ENCODE measurements at places on chromosomes 12 and 14.

- no peak for DNase-seq
Measured at GRCh38 chr14:88044444-88044758, 39.5 kb downstream of the GPR65 start.

- no peak for DNase-seq
Measured at GRCh38 chr12:42612231-42612613, 22.7 kb upstream of the PRICKLE1 start.

DNA sequence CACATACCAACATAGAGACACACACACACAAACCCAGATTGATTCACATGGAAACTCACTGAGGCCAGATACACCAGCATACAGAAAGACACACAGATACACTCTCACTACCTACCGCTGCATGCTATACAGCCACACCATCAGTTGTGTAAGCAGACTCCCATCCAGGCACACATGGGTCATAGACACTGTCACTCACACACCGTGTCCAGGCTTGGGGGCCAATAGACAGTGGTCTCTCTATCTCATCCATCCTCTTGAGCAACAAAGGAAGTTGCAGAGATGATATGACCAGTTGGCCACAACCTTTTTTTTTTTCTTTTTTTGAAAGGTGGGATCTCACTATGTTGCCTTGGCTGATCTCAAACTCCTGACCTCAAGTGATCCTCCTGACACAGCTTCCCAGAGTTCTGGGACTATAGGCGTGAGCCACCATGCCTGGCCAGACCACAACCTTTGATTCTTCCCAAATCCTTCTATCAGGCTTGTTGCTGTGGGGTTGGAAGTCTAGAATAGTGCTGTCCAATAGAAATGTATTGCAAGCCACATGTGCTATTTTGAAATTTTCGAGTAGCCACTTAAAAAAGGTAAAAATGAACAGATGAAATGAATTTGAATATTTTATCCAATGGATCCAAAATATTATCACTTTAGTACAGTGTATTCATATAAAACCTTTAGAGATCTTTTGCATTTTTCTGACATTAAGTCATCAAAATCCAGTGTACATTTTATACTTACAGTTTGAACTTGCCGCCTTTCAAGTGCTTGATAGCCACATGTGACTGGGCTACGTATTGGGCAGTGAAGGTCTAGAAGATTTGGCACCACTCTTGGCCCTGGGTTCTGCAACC, 7.4 kb downstream of the LRP1-AS start:
- DNase-seq: no peak

DNA sequence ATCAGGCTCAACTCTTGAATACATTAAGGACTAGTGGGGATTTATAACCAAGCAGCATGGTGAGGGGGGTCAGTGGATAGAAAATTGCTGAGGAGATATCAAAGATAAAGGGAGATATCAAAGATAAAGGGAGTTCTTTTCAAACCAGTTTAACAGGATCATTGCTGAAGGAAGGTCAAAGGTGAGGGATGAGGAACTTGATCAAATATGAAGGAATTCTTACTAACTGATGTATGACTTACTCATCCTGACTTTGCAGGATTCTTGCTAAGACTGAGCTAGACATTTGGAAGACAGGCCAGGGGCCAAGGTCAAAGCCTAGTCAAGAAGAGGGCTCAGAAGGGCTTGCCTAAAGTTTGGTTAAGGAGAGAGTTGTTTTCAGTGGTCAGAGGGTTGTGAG, 4.8 kb downstream of the ABHD4 start:
- no peak for DNase-seq

- DNase-seq: no peak
Measured at GRCh38 chr12:31984806-31985591, 25.8 kb downstream of the RESF1 start.

DNA sequence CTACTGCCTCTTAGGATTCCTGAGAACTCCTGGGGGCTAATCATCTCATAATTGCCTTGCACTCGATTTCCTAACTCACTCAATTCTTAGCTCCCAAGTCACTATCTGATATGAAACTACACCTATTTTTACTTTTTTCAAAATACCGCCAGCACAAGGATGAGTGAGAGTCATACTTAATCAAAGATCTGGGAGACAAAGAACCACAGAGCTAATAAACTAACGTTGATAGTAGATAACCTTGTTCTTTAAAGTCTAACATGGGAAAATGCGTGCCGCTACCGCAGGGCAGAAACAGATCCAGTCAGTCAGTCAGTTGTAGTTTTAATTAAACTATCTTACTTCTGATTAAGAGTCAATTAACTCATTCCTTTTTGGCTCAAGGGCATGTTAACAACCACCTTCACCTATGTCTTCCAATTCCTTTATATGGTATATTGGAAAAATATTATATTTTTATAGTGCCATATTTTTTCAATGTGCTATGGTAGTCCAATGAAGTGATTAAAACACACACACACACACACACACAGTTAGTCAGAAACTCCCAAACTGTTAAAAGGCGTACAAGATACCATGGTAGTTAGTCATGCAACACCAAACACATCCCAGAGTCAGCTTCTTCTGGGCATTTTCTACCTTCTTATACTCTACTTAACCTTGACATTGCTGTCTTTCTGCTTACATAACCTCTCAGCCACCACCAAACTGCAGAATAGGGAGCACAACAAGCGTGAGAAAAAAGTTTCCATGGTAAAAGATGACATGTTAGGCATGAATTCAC, 114.0 kb downstream of the KLHL28 start:
- no peak for DNase-seq

DNA sequence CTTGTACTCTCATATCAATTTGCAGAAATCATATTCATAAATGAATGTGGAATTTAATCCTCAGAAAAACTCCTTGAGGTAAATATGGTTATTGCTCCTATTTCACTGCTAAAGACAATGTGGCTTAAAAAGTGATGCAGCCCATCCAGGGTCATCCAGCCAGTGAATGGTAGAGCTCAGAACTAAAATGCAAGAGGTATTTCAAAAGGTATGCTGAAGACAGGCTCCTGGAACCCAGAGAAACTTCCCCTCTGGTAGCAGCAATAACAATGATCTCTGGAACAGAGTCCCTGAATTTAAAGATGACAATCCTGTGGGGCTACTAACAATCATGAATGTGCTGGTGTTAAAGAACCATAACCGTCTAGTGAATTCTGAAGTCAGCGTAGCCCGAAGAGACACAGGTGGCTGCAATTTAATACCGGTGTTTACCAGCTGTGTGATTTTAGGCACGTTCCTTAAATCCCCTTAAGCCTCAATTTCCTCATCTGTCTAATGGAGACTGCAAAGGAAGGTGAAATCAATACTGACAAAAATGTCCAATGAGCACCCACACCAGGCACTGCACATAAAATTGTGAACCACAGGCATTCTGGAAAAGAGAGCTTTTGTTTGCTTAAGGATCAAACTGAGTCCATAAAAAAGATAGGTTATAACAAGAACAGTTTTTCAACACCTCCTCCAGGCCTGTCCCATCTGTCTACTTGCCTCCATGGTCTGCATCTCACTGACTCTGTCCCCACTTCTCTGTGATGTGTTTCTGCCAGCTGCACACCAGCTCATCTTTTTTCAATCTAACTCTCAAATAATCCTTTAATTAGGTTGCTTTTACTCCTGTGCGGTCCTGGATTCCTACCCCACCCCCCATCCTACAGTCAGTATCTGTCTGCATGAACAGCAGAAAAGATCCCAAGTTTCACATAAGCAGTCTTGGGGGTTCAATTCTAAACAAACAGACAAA, 10.5 kb downstream of the TM7SF3 start:
- DNase-seq: no peak

DNA sequence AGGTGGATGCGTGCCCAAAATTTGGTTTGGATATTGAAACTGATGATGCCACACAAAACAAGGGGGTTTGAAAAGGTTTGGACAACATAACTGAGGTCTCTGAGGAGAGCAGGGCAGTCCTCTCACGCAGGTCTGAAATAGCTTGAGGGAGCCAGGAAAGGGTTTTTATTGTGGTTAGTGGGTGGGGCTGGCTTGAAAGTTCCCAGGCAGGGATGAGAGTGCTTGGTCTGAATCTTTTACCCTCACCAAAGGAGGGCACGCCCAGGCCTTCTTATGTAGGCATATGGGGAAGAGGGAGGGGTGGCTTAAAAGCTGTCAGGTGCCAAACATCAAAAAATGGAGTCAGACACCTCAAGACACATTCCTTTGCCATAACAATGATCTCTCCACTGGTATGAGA, 493.1 kb upstream of the CCDC196 start:
- DNase-seq: no peak

- DNase-seq: no peak
Measured at GRCh38 chr12:92488735-92489134, 214.1 kb upstream of the PLEKHG7 start.

DNA sequence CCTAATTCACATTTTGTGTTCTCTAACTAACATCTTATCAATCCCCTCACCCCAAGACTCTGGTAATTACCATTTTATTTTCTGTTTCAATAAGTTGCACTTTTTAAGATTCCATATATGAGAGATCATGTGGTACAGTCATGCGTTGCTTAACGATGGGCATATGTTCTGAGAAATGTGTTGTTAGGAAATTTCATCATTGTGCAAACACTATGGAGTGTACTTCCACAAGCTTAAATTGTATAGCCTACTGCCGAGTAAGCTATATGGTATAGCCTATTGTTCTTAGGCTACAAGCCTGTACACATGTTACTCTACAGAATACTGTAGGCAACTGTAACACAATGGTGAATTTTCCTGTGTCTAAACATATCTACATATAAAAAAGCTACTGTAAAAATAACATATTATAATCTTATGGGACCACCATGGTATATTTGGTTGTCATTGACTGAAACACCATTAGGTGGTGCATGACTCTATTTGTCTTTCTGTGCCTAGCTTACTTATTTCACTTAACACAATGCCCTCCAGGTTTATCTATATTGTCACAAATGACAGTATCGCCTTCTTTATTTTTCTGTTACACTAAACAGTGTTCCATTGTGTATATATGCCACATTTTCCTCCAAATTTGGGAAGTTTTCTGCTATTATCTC, 473.4 kb upstream of the LMO3 start:
- DNase-seq: no peak

GRCh38 chr12:83197483-83197914, 510.8 kb downstream of the TMTC2 start:
- no peak for DNase-seq

DNA sequence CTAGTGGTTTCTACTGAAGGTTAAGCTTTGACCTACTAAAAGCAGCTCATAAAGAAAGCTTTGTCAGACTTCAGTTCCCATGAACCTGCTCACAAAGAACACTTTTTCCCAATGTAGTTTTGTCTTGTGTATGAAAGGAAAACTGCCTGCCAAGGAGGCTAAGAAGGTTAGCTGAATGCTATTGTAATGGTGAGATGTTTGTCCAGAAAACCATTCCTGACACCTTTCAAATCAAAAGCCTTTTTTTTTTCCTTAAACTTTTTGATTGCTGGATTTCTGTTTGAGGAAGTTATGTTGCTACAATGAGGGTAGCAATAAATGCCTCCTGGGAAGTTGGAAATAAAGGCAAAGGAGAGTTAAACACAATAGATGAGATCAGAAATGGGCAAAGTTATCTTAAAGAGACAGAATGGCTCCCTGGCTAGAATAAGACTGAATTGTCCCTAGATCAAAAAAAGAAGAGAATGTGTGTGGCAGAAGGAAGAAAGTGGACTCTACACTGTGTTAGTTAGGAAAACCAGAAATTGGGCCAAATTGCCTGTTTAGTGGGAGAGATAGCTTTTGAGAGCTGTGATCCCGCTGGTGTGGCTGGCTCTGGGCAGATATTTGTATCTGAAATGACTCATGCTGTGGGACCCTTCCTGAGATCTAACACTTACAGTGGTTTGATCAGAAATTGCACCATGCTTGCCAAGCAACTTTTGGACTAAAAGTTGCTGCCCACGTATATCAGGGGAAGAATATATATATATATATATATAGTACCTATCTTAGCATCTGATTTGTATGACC, 27.5 kb downstream of the TECPR2 start:
- DNase-seq: no peak

- no peak for DNase-seq
Measured at GRCh38 chr12:45634273-45634917, 95.1 kb upstream of the ARID2 start.

GRCh38 chr12:103128862-103129501, 171.5 kb downstream of the ASCL1 start:
- no peak for DNase-seq

GRCh38 chr12:93184672-93185368, 192.9 kb upstream of the NUDT4 start:
- no peak for DNase-seq

DNA sequence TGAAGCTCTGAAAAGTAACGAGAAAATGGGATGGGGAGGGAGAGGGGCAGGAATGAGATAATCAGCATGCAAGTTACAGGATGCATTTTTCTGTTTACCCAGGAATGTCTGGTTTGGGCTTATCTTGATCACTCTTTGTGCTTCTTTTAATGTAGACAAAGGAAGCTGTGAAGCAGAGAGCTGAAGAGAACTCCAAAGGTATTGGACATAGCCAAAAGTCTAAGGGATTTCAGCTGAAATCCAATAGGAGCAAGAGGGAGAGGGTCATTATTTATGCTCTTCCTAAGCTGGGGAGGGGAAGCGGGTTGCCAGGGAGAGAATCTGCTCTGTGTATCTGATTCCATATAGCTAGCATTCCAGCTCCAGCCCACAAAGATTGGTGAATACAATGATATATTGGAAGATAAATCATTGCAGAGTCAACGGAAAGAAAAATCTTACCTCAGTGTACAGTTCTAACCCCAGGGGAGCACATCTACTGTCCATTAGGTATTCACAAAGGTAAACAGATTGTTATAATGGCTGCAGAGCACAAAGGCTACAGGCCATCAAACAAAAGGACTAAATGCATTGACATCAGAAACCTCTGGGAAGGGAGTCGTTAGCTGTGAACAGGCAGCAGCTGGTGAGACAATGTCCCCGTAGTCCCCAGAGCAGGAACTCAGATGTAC, 61.0 kb upstream of the PELI2 start:
- DNase-seq: no peak

- no peak for DNase-seq
Measured at GRCh38 chr14:68580671-68581070, 212.2 kb downstream of the ZFP36L1 start.

GRCh38 chr12:119020406-119021360, 39.3 kb downstream of the SRRM4 start:
- DNase-seq: no peak

GRCh38 chr12:72502546-72502945, 230.4 kb downstream of the TRHDE start:
- DNase-seq: no peak

DNA sequence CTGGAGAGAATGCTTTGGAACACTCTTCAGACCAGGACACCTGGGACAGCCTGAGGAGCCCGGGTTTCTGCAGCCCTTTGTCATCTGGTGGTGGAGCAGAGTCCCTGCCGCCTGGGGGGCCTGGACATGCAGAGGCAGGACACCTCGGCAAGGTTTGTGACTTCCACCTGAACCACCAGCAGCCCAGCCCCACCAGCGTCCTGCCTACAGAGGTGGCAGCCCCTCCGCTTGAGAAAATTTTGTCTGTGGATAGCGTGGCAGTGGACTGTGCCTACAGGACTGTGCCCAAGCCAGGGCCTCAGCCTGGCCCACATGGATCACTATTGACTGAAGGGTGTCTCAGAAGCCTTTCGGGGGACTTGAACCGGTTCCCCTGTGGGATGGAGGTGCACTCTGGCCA, 21.1 kb downstream of the CINP start:
- DNase-seq: no peak

- no peak for DNase-seq
Measured at GRCh38 chr12:126055521-126055920, 990.3 kb downstream of the AACS start.

All from HL-60 (cell line).